HCT116 (cell line): ENCODE measurements at places on chromosomes 1 and 21. TPM values are rescaled to one million over a fixed set of nuclear protein-coding genes. Genes with fewer than 3 reads are reported as not detected.

GRCh38 chr1:59079434-59080140, 217.3 kb upstream of the FGGY start:
- DNase-seq: no peak
- H3K4me3 ChIP-seq: no peak overlapping the region
- H3K27me3 ChIP-seq: no peaks in the 10 kb centered on the region
- H3K27ac ChIP-seq: no peak overlapping the region

DNA sequence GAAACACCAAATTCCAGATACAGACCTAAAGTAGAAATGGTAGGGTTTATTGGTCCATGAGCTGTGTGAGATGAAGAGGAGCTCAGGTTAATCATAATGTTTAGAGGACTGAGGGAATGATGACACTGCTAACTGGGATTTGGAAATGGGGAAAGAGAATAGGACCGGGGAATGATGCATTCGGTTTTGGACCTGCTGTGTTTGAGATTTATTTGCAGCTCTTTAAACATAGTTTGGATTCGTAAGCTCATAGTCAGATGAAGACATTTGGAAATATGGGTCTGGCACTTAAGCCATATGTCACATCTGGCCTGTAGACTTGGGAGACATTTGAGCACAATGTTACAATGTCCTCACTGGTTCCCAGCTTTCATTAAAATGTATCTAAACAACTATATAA, 127.9 kb upstream of the DUSP10 start:
- no peak for DNase-seq
- H3K4me1 ChIP-seq: peaks cover 7% of the 10 kb centered on the region
- no peaks in the 10 kb centered on the region for H3K27me3 ChIP-seq
- H3K36me3 ChIP-seq: no peaks in the 10 kb centered on the region
- no peak overlapping the region for H3K27ac ChIP-seq

GRCh38 chr1:235958021-235958420, 91.3 kb upstream of the LYST start:
- H3K27ac ChIP-seq: no peak overlapping the region
- H3K4me3 ChIP-seq: no peak overlapping the region
- no peaks in the 10 kb centered on the region for H3K27me3 ChIP-seq
- H3K4me1 ChIP-seq: peaks cover 7% of the 10 kb centered on the region

DNA sequence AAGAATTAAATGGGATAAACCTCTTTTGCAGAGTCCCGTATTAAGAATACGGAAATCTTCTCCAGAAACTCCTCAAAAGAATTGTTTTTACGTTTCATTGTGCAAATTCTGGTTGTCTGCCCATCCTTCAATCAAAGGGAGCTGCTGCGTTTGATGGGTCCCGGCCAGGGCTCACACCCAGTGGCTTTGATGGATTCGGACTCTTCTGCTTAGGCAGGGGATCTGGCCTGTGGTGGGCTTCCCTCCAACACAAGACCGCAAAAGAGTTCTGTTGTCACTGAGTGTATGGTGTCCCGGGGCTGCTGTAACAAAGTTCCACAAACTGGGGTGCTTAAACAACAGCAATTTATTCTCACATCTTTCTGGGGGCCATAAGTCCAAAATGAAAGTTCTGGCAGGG, 402.0 kb downstream of the PCP4 start:
- H3K27ac ChIP-seq: no peak overlapping the region
- H3K4me3 ChIP-seq: no peak overlapping the region
- H3K36me3 ChIP-seq: no peaks in the 10 kb centered on the region
- no peaks in the 10 kb centered on the region for H3K4me1 ChIP-seq

DNA sequence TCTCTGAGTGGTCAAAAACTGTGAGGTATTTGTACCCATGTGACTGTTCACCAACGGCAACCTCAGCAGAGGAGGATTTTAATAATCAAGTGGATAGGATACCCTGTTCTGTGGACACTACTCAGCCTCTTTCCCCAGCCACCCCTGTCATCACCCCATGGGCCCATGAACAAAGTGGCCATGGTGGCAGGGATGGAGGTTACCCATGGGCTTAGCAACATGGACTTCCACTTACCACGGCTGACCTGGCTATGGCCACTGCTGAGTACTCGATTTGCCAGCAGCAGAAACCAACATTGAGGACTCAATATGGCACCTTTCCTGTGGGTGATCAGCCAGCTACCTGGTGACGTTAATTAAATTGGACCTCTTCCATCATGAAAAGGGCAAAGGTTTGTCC, 1782.7 kb downstream of the PLA2G4A start:
- no peaks in the 10 kb centered on the region for H3K27me3 ChIP-seq
- no peaks in the 10 kb centered on the region for H3K4me1 ChIP-seq
- H3K36me3 ChIP-seq: no peaks in the 10 kb centered on the region
- H3K4me3 ChIP-seq: no peak overlapping the region
- H3K27ac ChIP-seq: no peak overlapping the region

GRCh38 chr1:203186091-203186445, 436 bp downstream of the CHI3L1 start:
- H3K4me3 ChIP-seq: no peak overlapping the region
- H3K4me1 ChIP-seq: peaks cover 24% of the 10 kb centered on the region
- H3K36me3 ChIP-seq: no peaks in the 10 kb centered on the region
- H3K27ac ChIP-seq: no peak overlapping the region
- no peak for DNase-seq
- no peaks in the 10 kb centered on the region for H3K27me3 ChIP-seq

Gene CGN
- 19.7 TPM for total RNA-seq

DNA sequence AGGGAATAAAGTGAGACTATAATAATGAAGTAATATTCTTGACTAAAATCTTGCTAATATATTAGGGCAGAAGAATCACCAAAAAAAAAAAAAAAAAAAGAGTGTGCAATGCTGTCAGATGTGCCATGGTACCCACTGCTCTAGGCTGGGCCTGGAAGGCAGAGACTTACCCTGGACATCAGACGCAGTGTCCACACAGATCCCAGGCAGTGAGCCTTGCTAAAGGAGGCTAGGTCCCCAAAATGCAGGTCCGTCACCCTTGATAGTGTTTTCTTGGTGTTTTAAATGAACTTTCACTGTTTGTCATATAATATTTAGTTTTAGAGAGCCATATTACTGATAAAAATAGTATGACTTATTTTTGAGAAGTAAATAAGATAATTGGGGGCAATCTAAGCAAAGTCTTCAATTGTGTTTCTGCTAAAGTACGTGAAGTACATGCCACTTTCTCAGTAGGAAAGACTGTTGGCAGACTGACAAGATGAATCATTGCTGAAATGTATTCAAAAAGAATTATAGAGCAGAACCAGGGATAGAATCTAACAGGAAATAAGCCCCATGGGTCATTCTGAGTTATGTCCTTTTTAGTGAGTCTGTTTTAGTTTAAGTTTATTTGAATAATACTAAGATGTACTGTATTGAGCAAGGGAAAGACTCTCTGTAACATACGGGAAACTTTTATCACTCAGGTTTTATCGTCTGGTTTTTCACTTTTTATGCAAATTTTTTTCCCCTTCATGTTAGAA, 74.6 kb upstream of the PDC start:
- no peaks in the 10 kb centered on the region for H3K36me3 ChIP-seq
- H3K27me3 ChIP-seq: no peaks in the 10 kb centered on the region
- H3K4me1 ChIP-seq: no peaks in the 10 kb centered on the region
- H3K27ac ChIP-seq: no peak overlapping the region

- H3K36me3 ChIP-seq: no peaks in the 10 kb centered on the region
- no peak for DNase-seq
- H3K27ac ChIP-seq: no peak overlapping the region
- no peaks in the 10 kb centered on the region for H3K4me1 ChIP-seq
These were observed 310.4 kb downstream of the KCTD3 start for GRCh38 chr1:215877452-215877951.

- H3K27me3 ChIP-seq: no peaks in the 10 kb centered on the region
- H3K4me1 ChIP-seq: no peaks in the 10 kb centered on the region
- H3K27ac ChIP-seq: no peak overlapping the region
- H3K4me3 ChIP-seq: no peak overlapping the region
These were observed 47.9 kb downstream of the RALGPS2 start for GRCh38 chr1:178772952-178773351.

- H3K4me1 ChIP-seq: no peaks in the 10 kb centered on the region
- H3K27ac ChIP-seq: no peak overlapping the region
- no peaks in the 10 kb centered on the region for H3K27me3 ChIP-seq
These were observed 21.3 kb downstream of the TRPM2 start for GRCh38 chr21:44374601-44375280.

DNA sequence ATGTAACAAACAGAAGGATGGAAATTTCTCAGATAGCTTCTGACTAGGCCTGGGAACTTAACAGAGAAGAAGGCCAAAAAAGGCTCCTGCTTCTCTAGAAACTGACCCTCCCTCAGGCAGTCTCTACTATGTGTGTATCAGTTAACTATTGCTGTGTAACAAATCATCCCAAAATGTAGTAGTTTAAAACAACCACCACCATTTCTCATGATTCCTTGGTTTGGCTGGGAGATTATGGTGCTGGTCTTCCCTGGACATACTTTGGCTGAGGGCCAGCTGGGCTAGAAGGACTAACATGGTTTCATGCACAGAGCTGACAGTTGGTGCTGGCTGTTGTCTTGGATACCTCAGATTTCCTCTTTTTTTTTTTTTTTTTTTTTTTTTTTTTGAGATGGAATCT, 26.2 kb upstream of the CNN3 start:
- no peak overlapping the region for H3K27ac ChIP-seq
- H3K27me3 ChIP-seq: no peaks in the 10 kb centered on the region
- no peak for DNase-seq
- no peaks in the 10 kb centered on the region for H3K36me3 ChIP-seq

- H3K27me3 ChIP-seq: no peaks in the 10 kb centered on the region
- no peak overlapping the region for H3K27ac ChIP-seq
- H3K4me1 ChIP-seq: no peaks in the 10 kb centered on the region
- H3K4me3 ChIP-seq: no peak overlapping the region
These were observed 337.5 kb downstream of the LRRIQ3 start for GRCh38 chr1:73860421-73860950.

- H3K27me3 ChIP-seq: peaks cover 56% of the 10 kb centered on the region
- H3K4me3 ChIP-seq: no peak overlapping the region
- no peak overlapping the region for H3K27ac ChIP-seq
- H3K4me1 ChIP-seq: no peaks in the 10 kb centered on the region
- H3K36me3 ChIP-seq: no peaks in the 10 kb centered on the region
These were observed 149.9 kb upstream of the IGSF21 start for GRCh38 chr1:17957588-17958267.

- DNase-seq: no peak
- H3K4me1 ChIP-seq: no peaks in the 10 kb centered on the region
- H3K27ac ChIP-seq: no peak overlapping the region
- no peaks in the 10 kb centered on the region for H3K27me3 ChIP-seq
These were observed 38.2 kb downstream of the RABGAP1L start for GRCh38 chr1:174197547-174197946.
